ENCODE measurements at places on chromosomes 16 and 17. TPM values are rescaled to one million over a fixed set of nuclear protein-coding genes. Genes with fewer than 3 reads are reported as not detected.

ADCY7 gene
- 5.9 TPM for total RNA-seq

PGP gene
- 21.9 TPM for total RNA-seq

ABR gene
- total RNA-seq: 101 TPM

TUBB3 gene
- 251 TPM for total RNA-seq

CACNG1 gene
- not detected for total RNA-seq

DCAKD gene
- total RNA-seq: 22.3 TPM

STH gene
- not detected for total RNA-seq

TBC1D3E gene
- total RNA-seq: not detected

ZNF207 gene
- total RNA-seq: 225 TPM

MAP2K6 gene
- total RNA-seq: 7.8 TPM
